ENCODE measurements at places on chromosomes 11 and 22. TPM values are rescaled to one million over a fixed set of nuclear protein-coding genes. Genes with fewer than 3 reads are reported as not detected.

MPPED1 gene
- not detected for total RNA-seq

OSM gene
- total RNA-seq = not detected

TMEM45B gene
- total RNA-seq = not detected

CXCR5 gene
- 0.02 TPM for total RNA-seq

UPB1 gene
- not detected for total RNA-seq

UBE2L6 gene
- total RNA-seq = 69.6 TPM

SOX6 gene
- not detected for total RNA-seq

AP2A2 gene
- total RNA-seq = 27.8 TPM

LDHAL6A gene
- not detected for total RNA-seq

TSSK2 gene
- total RNA-seq = not detected

Data from A172 (cell line).